RCC 7860 (cell line): ENCODE measurements at places on chromosomes 11 and 22.
A peak's percentile ranks its signal among the peaks of the same experiment; 100 is the strongest.

DNA sequence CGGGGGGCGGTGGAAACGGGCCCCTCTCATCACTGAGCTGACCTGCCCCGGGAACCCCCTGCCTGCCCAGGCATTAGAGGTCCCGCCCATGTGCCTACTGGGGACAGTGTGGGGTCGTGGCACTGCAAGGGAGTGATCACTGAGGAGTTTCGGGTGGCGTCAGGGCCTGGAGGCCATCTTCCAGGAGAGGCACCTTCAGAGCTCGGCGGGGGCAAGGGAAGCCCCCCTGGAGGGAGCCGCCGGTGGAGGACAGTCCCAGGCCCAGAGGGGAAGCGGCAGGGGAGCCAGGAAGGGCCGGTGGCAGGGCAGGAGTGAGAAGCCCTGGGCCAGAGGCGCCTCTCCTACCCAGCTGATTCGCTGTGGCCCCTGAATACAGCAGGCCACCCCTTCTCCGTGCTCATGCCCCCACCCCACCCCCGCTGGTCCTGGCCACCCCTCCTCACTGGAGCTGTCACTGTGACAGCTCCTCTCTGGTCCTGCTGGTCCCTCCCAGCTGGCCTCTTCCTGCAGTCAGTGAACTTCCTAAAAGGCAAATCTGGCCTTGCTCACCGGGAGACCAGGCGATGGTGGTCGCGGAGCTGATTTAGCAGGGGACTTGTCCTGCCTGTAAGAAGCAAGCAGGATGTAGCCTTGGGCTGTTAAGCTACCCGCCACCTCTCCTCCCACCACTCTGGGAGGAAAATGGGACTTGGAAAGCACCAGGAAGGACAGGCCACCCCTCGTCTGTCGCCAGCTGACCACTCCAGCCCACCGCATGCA lies 2.0 kb upstream of the MAPK11 start:
- no peak for DNase-seq

- DNase-seq: no peak
These were observed 9.4 kb upstream of the RTCB start for GRCh38 chr22:32421484-32421883.

GRCh38 chr11:2205981-2206690 lies 34.5 kb upstream of the TH start:
- no peak for DNase-seq

DNA sequence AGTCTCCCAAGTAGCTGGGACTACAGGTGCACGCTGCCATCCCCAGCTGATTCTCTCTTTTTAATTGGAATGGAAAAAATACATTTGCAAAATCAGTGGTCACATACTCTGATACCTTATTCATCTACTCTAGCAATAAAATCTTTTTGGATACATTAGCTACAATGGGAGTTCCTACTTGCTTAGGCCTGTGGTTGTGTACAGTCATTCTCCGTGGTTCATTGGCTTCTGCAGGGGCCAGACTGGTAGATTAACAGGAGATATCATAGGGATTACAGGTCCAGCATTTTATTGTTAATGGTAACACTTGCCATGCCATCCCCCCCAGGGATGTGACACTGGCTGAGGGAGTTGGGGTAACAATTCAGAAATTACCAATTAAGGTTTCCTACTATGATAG lies 140.0 kb downstream of the ADAMTS15 start:
- DNase-seq: peak; percentile 45

- DNase-seq: no peak
These were observed 534.9 kb downstream of the SOX6 start for GRCh38 chr11:15821451-15821850.

GRCh38 chr22:19984201-19984753 lies 32.3 kb downstream of the ARVCF start:
- DNase-seq: peak; percentile 65
